ENCODE measurements at places on chromosomes 1 and 21.

DNA sequence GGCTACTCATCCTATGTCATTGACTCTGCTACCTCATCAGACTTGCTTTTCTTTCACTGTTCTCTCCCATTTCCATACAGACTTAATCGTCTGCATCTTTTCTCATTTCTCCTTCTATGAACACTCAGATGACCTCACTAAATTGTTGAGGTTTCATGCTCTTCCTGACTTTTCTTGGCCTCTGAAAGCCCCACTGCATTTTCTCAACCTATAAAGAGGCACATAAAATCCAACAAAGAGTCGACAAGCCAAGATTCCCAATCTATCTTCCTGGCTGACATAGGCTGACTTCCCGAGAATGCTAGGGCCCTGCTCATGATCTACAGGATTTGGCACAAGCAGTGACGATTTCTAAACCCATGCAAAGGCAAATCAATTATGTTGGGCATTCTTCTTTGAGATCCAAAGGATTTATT lies 280.8 kb upstream of the DPYD start:
- peak; percentile 85 for DNase-seq

DNA sequence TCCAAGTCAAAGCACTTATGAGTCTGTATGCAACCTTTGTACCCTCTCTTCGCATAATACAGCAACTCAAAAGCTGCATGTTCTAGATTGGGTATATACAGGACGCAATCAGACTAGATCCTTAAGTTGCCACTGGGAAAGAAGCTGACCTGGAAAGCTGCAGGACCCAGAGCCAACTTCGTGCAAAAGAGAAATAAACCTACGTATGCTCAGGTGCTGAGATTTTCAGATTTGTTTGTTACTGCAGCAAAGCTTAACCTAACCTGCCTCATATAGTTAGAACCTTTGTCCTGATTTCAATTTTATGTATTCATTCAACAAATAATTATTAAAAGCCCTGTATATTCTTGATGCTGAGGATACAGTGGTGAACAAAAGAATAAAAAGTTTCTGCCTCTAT lies 139.7 kb downstream of the SLC30A10 start:
- DNase-seq, result no peak

- DNase-seq, result no peak
These were observed 184.1 kb upstream of the RNPC3 start for GRCh38 chr1:103341377-103341880.

DNA sequence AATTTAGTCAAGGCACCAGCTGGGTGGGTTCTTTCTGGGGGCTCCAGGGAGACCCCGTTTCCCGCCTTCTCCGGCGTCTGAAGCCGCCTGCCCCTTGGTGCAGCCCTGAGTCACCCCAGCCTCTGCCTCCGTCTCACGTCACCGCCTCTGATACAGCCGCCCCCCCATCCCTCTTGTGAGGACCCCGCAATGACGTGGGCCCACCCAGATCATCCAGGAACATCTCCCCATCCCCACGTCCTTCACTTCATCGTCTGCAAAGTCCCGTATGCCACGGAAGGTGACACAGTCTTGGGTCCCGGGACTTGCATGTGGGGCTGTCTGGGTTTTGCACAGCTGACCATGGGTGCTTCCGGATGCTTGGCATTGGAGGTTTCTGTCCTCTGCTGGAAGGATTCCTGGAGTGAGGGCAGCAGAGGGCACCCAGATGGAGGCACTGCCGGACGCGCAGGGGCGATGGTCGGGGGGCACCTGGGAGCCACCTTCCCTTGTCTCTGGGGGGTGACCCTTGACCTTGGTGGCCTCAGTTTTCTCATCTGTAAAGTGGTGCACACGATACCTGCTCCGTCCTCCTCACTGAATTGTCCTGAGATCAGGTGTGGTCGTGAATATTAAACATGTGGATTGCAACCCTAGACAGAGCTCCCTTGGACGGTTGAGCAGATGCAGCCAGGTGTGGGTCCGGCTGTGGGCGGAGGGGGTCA lies 58.8 kb downstream of the PRKCZ start:
- no peak for DNase-seq

DNA sequence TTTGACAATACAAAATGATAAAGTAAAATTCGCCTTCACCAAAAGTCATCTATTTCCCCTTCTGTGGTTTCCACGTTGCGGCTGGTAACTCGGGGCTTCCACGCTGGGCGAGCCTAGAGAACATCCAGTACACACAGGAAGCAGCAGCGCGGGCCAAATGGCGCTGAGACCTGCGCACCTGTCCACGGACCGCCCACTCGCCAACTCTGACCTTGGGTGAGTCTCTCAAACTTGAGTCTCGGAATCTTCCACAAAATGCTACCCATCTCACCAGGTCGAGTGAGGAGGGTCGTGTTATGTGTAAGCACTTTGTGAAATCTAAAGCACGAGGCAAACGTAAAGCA lies 820 bp upstream of the TTF2 start:
- no peak for DNase-seq

DNA sequence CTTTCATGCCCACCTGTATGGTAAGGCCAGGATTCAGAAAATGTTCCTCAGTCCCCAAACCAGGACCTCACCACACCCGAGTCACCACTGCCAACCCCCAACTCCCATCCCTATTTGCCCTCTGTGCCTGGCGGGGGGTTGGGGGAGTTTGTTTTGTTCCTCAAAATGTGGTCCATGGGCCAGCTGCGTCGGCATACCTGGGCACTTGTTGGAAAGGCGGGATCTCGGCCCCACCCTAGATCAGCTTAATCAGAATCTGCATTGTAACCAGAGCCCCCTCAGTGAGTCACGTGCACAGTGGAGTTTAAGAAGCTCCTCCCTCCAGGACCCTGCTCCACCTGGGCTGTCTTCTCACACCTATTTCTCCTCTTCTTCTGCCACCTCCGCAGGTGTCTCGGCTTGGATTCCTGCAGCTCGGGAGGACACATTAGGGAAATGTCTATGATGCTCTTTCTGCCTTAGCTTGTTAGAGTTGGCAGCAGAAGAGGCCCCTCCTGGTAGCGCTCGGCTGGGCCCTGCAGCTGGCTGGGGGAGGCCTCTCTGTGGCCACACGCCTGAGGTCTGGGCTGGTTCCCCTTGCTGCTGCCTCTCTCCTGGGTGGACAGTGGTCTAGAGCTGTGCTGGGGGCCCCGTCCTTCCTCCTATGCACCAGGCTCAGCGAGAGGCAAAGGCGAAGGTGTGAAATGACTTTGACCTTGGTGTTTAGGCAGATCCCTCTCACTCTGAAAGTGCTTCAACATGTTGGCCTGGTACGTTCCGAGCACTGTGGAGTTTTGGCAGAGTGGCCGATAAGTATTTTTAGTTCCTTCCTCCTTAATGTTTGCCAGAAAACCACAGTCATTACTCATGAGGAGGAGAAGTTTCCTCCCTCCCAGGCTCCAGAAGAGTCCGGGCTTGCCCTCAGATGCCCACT lies 41.8 kb upstream of the CAMTA1 start:
- peak; percentile 45 for DNase-seq

DNA sequence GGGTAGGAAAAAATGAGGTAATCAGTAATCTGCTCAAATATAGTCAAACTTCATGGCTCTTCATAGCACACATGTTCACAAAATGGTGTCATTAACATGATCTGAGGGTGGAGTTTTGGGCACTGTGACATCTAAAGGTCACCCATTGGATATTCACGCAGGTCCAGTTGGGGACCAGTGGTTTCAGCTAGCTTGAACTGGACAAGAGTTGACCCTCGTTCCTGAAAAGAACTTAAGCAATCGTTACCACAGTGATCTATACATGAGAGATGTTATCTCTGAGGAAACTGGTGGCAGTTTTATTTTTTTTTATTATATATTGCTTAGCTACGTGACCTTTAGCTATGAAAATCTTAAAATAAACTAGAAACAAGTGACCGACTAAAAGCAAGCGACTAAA lies 3.0 kb upstream of the OR2C3 start:
- no peak for DNase-seq

GRCh38 chr1:34403156-34403555 lies 226.4 kb downstream of the C1orf94 start:
- DNase-seq, result no peak

Measured in fibroblast of skin of left biceps (primary cell).